ENCODE measurements at places on chromosomes 12 and 14.

GRCh38 chr12:125068391-125068790 lies 3.2 kb downstream of the AACS start:
- DNase-seq, result no peak

- DNase-seq, result no peak
These were observed 103.3 kb upstream of the BBS10 start for GRCh38 chr12:76451528-76451927.

- DNase-seq, result no peak
These were observed 49.7 kb downstream of the KIF26A start for GRCh38 chr14:104187931-104188726.

DNA sequence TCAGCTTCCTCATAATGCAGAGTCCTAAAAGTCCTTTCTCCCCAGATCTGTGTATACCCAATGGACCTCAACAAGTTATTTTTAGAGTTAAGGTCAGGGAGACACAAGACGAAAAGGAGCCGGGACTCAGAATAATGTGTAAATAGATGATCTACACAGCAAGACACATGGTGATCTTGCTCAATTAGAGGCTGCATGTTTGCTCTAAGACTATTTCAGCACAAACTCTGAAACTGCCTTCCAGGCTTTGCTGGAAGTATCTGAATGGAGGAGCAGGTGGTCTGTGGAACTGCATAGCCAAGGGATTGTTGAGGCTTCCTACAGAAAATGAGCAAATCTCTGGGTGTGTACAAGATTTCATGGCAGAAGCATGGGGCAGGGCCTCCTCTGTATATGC lies 80.8 kb downstream of the CRACR2A start:
- no peak for DNase-seq

DNA sequence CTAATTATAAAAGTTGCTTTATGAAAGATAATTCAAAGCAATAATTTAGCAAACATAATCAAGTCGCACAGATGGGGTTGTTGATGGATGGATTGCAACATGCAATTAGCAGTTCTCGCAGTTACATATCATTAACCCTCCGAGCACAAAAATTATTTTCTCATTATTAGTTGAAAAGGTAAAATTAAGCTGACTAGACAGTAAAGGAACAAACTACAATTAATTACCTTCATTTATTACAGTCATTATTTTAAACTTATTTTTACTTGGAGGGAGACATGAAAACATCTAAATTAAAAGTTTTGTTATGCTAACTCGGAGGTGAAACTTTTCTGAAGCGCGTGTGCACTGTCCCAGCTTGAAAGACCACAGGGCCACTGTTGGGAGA lies 146.9 kb downstream of the PHETA1 start:
- no peak for DNase-seq

DNA sequence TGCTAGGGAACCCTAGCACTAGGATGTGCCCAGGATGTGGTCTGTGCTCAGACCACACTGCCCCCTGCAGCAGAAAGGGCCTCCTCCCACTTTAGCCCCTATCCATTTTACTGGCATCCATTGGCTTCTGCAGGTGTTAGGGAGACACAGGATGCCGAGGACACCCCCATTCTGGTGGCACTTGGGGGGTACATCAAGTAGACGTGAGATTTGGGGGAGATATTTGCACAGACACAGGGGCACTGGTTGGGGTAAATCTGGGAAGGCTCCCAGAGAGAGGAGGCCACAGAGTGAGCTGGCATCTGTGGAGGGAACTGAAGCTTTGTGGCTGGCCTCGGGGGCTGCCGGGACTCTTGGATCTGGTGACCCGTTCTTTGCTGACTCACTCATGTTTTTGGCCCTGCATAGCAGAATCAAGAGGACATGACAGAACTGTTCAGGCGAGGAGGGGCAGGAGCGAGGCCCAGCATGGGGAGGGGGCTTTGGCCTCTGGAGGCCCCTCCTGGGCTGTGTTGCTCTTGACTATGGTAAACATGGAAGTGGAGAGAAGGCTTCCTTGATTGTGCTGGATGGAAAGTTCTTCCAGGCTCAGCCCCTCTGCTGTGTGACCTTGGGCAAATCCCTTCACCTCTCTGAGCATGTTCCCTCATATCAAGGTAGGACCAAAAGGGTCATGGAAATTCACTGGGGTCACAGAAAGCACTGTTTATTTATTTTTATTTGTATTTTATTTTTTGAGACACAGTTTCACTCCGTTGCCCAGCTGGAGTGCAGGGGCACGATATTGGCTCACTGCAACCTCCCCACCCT lies 1.8 kb downstream of the PLBD2 start:
- no peak for DNase-seq

DNA sequence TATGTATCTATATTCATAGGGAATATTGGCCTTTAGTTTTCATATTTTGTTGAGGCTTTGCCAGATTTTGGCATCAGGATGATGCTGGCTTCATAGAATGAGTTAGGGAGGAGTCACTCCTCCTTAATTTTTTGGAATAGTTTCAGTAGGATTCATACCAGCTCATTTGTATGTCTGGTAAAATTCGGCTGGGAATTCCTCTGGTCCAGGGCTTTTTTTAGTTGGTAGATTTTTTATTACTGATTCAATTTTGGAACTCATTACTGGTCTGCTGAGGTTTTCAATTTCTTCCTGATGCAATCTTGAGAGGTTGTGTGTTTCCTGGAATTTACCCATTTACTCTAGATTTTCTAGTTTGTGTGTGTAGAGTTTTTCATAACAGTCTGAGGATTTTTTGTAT lies 175.2 kb downstream of the EPS8 start:
- DNase-seq, result no peak

- no peak for DNase-seq
These were observed 40.9 kb upstream of the SMUG1 start for GRCh38 chr12:54229624-54230212.

GRCh38 chr12:86293682-86294240 lies 37.6 kb upstream of the MGAT4C start:
- DNase-seq, result no peak

DNA sequence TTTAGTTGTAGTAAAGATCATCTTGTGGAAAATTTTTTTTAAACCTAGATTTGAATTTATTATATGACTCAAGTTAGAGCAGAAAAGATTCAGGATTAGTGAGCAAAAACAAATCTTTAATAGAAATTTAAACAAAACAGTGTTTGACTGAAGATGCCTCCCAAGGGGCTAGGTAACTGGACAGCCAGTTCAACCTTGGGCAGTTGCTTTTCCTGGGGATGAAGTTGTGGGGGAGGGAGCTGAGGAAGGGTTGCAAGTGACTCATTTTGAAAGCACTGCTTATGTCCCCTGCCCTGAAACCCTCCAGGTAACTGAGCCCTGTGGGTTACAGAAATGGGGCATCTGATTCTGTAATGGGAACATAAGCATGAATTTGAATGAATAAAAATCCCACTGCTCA lies 13.1 kb downstream of the CFAP54 start:
- DNase-seq, result no peak

GRCh38 chr14:77007183-77007974 lies 21.1 kb downstream of the IRF2BPL start:
- no peak for DNase-seq

- DNase-seq, result no peak
These were observed 841.1 kb downstream of the NRXN3 start for GRCh38 chr14:79011091-79011919.

DNA sequence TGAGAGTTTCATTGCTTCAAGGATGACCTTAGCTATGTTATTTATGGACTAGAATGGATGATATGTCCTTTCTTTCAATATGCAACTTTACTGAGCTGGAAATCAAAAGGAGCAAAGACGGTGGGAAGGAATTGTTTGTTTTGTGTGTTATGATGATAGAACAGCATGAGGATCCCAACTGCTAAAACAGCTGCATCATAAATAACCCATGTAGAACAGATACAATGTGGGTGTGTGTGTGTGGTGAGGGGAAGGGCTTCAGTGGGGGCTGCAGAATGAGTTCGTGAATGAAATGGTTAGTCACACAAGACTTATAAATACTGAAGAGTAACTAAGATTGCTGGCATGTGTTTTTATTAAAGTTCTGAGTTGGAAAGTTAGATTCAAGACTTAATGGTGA lies 80.1 kb downstream of the DACT1 start:
- no peak for DNase-seq
